ENCODE measurements at places on chromosomes 16 and 17.

DNA sequence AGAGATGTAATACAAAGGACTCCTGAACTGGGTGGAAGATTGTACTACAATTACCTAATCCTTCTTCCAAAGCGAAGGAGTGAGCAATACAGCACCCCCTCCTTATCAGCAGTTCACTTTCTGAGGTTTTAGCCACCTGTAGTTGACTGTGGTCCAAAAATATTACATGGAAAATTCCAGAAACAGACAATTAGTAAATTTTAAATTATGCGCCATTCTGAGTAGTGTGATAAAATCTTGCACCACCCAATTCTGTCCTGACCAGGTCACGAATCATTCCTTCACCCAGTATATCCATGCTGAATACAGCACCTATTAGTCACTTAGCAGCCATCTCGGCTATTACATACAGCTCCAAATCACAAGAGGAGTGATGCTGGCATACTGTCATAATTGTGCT, 23.2 kb downstream of the VPS53 start:
- DNase-seq: no peak

- DNase-seq: no peak
Observed at GRCh38 chr16:867421-868385, 67.2 kb upstream of the GNG13 start.

DNA sequence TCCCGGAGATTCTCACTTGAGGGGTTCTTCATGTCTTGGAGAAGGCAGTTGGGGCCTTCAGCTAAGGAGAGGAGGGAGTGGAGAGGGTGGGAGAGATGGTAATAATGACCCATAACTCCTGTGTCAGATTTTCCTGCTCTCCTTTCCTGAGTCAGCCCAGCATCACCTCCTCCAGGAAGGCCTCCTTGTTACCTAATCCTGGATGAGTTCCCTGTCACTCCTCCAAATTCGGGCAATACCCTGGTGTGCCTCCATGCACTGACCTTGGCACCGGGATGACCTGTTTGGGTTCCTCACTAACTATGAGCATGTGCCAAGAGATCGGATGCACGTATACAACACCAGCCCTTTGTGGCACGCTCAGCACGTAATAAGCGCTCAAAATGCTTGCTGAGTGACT, 38.8 kb downstream of the SDK2 start:
- no peak for DNase-seq

- peak; percentile 96 for DNase-seq
Observed at GRCh38 chr16:88936556-88937205, 40.3 kb downstream of the CBFA2T3 start.

DNA sequence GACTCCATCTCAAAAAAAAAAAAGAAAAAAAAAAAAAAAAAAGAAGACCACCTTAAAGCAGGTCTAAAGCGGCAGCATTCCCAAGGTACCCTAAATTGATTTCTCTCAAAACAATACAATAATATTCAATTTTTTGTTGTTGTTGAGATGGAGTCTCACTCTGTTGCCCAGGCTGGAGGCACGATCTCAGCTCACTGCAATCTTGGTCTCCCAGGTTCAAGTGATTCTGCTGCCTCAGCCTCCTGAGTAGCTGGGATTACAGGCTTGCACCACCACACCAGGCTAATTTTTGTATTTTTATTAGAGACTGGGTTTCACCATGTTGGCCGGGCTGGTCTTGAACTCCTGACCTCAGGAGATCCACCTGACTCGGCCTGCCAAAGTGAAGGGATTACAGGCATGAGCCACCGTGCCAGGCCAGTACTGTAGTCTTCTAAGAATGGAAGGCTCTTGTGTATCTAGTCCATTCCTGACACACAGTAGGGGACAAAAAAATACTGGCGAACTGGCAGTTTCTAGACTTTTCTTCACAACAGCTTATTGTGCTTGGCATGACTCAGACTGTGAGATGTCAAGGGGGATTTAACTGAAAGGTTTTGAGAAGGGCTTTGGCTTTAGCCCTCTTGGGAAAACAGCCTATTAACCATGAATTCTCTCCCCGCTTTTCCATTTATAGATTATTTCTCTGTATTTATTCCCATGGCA, 17.3 kb downstream of the CDR2 start:
- DNase-seq: no peak

- no peak for DNase-seq
Observed at GRCh38 chr17:44924107-44924544, 8.8 kb upstream of the GFAP start.

GRCh38 chr17:6269478-6269877, 165.4 kb downstream of the AIPL1 start:
- DNase-seq: peak; percentile 56

DNA sequence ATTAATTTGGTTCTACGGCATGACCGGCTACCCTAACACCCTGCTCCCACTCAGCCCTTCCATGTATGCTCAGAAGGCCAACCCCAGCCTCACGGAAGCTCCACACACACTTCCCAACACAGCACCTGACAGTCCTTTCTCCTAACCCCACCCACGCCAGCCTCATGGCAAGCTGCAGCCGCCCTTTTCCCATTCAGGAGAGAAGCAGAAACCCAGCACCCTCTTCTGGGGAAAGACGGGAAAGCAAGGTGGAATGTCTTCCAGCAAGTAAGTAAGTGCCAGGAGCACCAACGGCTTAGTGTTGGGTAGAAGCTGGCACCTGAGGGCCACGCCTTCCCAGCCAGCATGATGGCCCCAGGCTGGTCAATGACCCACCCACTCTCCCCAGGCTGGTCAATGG, 32.1 kb downstream of the ABR start:
- no peak for DNase-seq

GRCh38 chr17:75842963-75843576, 1.1 kb downstream of the UNC13D start:
- no peak for DNase-seq

- DNase-seq: no peak
Observed at GRCh38 chr17:48522031-48522653, 8.7 kb downstream of the HOXB1 start.

- no peak for DNase-seq
Observed at GRCh38 chr17:66002812-66003211, 189.1 kb downstream of the CEP112 start.

- no peak for DNase-seq
Observed at GRCh38 chr17:39979016-39979670, 1.5 kb upstream of the PSMD3 start.

GRCh38 chr17:63702721-63703015, 2.7 kb upstream of the LIMD2 start:
- DNase-seq: no peak
